NCI-H2081 treated with DMSO at 0.1 percent for 48 hours (cell line): ENCODE measurements at places on chromosomes 16 and 17.

GRCh38 chr17:10294180-10294579 lies 78.6 kb downstream of the MYH13 start:
- DNase-seq, result no peak

GRCh38 chr16:9389543-9390207 lies 298.2 kb downstream of the HAPSTR1 start:
- DNase-seq, result no peak

DNA sequence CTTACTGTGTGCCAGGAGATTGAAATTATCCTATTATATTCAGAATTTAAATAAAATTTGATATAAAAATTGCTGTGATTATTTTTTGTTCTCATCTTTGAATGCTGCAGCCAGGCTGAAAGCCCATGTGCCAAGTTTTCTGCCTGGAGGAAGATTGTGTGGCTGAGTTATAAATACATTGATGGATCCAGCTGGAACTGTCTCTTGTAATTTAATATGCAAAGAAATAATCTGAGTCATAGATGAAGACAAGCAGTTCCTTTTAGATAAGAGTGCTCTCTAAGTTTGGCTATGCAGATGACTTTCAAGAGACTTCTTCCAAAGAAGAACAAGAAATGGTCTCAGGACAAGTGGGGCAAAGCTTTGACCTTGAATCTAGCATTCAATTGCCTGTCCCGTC lies 871.0 kb downstream of the CDH11 start:
- DNase-seq, result no peak

GRCh38 chr17:47289302-47289701 lies 34.5 kb upstream of the EFCAB13 start:
- DNase-seq, result no peak

- DNase-seq, result no peak
These were observed 841 bp downstream of the C16orf89 start for GRCh38 chr16:5064915-5065314.

- DNase-seq, result no peak
These were observed 219.7 kb upstream of the HSBP1 start for GRCh38 chr16:83588070-83588469.
